ENCODE measurements at places on chromosomes 4 and X.
A peak's percentile ranks its signal among the peaks of the same experiment; 100 is the strongest.

DNA sequence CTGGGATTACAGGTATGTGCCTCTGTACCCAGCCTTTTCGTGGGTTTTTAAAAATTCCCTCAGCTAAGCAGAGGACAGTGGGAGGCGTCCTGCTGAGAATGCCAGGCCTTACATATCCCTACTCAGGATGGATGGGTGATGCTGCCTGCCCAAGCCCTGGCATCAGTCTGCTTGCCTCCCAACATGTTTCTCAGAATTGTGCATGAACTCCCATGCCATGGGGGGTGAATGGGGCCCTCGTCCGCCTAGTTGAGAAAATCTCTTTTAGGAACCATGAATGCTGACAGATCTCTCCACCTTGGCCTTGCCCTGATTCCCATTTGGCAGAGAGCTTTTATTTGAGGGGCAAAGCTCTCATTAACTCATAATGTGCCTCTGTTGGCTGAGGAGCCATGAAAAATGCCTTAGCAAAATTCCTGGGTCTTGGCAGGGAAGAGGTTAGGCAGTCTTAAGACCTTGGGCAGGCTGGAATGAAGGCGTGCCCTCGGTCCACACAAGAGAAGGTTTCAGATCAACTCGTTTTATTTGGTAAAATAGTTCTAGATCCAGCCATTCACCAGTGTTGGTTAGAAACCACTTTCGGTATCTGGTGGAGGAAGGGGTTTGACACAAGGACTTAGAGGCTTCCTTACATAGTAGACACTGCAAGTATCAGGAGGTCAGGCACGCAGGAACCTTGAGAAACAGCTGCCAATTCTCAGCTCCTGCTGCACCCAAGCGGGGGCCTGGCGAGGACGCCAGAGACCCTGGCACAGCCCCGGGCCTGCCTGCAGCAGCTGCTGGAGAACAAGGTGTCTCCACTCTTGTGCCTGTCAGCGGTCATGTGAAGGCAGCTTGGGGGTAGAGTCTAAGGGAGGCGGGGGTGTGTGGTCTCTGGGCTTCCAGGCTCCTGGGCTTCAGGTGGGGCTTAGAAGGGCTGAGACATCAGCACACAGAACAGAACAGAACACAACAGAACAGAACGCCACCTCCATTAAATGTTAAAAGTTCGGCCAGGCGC lies 192.8 kb upstream of the PSAPL1 start:
- no peak for DNase-seq

DNA sequence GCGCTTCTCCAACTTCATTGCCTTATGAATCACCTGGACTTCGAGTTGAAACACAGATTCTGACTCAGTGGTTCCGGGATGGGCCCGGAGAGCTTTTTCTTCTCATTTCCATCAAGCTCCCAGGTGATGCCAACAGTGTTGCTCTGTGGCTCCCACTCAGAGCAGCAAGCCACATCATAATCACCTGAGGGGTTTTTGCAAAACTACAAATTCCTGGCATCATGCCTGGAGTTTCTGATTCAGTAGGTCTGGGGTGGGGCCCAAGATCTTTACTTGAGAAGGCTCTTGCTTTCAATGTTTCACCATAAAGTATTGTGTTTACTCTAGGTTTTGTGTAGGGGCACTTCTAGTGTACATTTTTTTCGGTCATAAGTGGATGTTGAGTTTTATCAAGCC lies 7.0 kb downstream of the MTM1 start:
- DNase-seq = peak; percentile 68

DNA sequence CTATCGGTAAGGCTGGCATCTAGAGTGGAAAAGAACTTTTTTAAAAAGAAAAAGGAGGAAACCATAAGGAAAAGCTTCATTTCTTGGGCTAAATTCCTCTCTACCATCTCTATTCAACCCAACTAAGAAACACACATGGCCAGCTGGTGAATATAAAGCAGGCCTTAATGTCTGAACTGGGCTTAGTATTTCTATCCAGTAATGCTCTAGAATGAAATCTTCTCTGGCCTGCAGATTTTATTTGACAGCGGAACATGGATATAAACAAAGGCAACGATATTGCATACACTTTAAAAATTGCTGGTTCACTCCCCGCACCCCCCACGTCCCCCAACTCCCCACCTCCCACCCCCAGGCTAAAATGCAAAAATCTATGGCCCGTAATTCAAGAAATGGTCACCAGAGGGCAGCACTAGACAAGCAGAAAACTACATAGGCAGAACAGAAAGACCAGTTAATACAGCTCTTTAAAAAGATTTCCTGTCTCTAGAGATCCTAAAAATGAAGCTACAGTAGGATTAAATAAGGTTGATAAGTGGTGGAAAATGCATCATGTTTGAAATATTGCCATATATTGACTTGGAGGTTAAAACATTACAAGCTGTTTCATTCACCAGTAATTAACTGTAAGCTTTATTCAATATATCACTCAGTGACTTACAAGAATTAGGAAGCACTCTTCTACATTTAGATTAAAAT lies 155.2 kb upstream of the GALNT7 start:
- peak; percentile 42 for DNase-seq

DNA sequence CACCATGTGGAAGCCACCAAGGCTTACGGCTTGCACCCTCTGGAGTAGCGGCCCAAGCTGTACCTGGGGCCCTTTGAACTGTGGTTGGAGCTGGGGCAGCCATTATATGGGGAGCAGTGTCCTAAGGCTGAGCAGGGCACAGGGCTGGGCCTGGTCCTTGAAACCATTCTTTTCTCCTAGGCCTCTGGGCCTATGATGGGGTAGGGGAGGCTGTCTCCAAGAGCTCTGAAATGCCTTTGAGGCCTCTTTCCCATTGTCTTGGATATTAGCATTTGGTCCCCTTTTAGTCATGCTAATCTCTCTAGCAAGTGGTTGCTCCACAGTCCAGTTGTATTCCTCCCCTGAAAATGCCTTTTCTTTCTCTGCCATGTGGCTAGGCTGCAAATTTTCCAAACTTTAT lies 96.4 kb upstream of the ARX start:
- DNase-seq = no peak

- DNase-seq = no peak
Observed at GRCh38 chr4:170009291-170009690, 16.9 kb downstream of the MFAP3L start.

DNA sequence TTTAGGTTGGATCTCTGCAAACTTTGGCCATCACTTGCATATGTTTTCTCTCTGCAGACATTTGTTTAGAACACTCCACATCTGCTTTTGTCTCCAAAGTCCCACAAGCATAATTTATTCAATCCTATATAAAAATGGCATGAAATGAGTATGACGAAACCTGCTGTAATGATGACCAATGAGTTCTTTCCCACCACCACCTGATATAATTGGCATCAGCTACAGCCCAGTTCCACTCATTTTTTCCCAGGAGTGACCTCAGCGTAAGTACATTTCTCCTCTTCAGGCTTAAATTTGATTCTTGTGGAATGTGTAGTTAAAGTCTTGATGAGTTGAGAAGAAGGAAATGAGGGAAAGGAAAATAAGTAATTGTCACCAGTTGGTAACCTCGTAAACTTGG lies 205.1 kb downstream of the AWAT2 start:
- DNase-seq = no peak

- no peak for DNase-seq
Observed at GRCh38 chr4:118396881-118397622, 44.2 kb upstream of the PRSS12 start.

DNA sequence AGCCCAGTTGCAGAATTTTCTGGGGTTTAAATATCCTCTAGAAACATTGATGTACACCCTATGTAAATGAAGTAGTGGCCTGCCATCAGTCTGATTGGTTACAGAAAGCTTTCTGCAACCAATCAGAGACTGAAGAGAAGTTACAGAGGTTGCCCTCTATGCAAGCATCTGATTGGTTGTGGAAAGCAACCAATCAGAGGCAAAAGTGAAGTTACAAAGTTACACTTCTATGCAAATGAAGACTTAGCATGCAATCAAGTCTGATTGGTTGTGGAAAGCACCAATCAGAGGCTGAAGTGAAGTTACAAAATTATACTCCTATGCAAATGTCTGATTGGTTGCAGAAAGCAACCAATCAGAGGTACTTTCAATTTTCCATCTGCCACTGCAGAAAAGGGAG lies 51.9 kb upstream of the USP9X start:
- no peak for DNase-seq

- DNase-seq = no peak
Observed at GRCh38 chr4:32658019-32658418, 1937.8 kb downstream of the PCDH7 start.

DNA sequence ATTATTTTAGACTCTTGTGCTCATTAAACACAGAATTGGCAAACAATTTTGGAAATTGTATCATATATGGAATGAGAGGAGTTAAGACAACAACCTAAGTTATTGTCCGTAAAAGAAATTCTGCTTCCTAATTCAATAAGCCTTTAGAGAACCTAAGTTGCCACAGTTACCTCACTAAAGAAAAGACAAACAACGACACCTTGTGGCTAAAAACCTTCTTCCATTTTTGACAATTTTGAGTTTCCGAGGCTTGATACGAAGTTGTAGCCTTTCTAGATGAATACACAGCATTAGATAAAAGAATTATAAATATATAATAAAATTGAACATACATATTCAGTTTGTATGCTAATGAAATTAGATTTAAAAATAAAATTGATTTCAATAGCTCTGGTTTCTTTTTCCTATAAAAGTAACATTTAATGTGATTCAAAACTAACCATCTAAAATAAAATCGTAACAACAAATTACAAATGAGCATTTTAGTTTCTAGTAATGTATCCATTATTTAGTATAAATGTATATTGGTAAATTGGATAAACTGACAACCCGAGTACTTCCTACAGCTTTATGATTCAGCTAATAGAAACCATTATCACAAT lies 275.1 kb downstream of the GPM6A start:
- DNase-seq = peak; percentile 75

GRCh38 chr4:112325530-112325929 lies 28.4 kb downstream of the ALPK1 start:
- DNase-seq = no peak

DNA sequence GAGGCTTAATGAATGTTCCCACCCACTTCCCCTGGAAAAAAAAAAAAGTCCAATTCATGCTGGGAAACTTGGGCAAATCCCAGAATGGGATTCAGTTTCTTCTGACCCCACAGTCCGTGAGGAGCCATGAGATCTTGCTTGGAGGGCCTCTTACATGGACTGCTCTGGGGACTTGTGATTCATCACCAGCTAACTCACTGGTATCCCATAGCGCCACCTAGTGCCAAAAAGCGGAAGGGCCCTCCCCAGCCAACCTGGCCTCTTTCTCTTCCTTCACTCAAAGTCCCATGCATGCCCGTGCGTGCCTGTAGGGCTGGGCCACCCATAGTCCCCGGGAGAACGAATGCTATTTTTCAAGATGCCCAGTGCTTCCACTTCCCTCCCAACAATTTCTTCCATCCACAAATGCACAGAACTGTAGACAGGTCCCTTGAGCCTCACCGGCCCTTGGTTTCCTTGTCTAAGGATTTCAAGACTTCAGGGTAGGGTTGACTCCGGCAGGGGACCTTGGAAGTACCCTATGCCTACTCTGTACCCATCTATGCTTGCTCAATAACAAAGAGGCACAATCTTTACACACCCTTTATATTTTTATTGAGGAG lies 5.1 kb downstream of the RTL5 start:
- peak; percentile 84 for DNase-seq

GRCh38 chr4:123786920-123787319 lies 390.3 kb downstream of the SPRY1 start:
- peak; percentile 25 for DNase-seq

GRCh38 chr4:6878451-6879059 lies 31.1 kb upstream of the TBC1D14 start:
- DNase-seq = no peak

DNA sequence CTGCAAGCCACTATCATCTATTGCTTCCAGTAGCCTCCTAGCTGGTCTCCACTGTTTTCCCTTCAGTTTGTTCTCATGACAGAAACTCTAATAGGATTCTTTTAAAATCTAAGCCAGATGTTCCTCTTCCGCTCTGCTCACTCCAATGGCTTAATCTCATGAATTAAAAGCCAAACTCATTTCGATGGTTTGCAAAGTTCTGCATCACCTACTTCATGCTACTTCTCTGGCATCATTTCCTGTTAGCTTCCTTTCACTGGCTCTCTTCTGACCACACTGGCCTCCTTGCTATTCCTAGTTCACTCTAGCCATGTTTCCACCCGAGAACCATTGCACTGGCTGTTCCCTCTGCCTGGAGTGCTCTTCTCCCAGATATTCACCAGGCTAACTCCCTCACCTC lies 102.0 kb upstream of the LSM6 start:
- peak; percentile 21 for DNase-seq

GRCh38 chrX:108348525-108348924 lies 89.7 kb downstream of the COL4A6 start:
- DNase-seq = no peak

DNA sequence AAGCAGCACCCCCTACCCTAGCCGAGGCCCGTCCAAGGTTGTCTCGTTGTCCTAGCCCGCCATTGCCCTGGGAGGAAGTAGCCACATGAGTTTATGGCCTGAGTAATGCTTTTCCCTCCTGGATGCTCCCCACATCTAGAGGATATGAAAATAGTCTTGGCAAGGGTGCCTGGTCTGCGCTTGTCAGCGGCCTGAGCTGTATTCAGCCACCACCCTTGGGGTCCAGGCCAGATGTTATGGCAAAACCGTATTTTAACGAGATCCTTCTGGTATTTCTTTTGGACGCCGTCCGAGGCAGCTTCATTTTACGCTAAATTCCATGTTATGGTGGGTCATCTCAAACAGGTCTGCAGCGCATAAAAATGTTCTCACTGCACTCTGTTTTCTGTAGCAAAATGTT lies 89.3 kb downstream of the GPR143 start:
- peak; percentile 32 for DNase-seq

DNA sequence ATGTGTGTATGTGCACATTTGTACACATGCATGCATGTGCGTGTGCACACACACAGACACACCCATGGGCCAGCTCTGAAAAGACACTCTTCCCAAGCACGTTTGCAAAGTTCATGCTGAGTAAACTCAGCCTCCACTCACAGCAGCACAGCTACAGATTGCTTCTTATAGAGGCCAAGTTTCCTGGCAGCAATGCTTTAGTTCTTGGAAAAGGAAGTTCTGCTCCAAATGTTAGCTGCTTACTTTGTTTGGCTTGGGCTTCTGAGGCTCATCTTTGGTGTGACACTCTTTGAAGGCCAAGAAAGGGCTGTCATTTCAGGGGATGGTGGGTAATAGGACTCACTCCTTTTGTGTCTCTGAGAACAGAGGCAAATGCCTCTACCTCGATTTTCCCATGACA lies 6.6 kb downstream of the PLP1 start:
- no peak for DNase-seq

DNA sequence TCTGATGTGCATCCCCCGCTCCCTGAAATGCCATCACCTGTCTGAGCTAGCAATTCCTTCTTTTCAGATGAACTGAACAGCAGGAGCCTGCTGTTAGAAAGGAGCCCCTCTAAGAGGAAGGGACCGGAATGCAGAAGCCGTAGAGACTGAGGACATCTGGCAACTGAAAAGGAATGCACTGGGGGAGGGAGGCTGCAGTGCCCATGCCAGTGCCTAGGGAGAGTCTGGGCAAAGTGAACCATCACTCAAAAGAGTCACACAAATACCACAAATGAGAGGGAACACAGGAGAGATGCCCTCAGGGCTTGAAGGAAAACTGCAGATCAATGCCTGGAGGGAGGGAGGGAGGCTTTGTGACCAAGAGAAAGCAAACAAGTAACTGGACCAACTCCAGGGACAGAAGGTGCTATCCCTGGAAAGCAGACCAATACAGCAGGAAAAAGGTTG lies 93.9 kb upstream of the CBR4 start:
- no peak for DNase-seq

GRCh38 chr4:78940752-78941151 lies 1.5 kb upstream of the PAQR3 start:
- no peak for DNase-seq

Measured in GM23248 (cell line).